Hematopoietic multipotent progenitor cell (in vitro differentiated cells): ENCODE measurements at places on chromosomes 2 and 18.

- DNase-seq: no peak
Observed at GRCh38 chr2:20186855-20187187, 38.1 kb downstream of the SDC1 start.

GRCh38 chr2:174969091-174969734, 36.0 kb downstream of the CHN1 start:
- DNase-seq: no peak

GRCh38 chr18:54783139-54783538, 45.1 kb upstream of the RAB27B start:
- DNase-seq: no peak

DNA sequence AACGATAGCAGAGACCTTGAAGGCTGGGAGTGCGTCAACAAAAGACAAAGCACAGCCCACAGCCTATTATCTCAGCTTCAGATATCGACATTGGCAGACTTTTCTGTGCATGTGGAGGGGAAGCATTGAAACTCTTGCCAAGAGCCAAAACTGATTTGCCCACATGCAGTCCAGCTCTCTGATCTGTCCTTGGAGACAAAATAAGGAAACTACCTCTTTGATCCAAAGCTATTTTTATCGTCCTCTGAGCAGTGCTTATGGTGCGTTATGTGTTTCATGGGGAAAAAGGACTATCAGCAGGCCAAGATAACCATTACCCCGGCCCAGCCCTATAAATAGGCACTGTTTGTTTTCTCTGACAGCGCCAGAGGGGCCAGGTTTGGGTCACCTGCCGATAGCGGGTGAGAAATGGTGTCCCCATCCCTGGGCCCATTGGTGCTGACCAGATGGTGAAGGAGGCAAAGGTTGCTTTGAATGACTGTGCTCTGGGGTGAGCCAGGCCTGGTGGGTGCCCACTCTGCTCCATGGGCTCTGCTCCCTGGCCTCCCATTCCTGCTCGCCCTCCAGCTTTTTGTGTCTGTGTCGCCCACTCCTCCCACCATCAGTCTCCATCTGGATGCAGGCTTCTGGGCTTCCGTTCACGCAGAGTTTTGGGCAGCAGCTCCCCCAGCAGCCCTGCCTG, 176.1 kb upstream of the HS6ST1 start:
- no peak for DNase-seq

DNA sequence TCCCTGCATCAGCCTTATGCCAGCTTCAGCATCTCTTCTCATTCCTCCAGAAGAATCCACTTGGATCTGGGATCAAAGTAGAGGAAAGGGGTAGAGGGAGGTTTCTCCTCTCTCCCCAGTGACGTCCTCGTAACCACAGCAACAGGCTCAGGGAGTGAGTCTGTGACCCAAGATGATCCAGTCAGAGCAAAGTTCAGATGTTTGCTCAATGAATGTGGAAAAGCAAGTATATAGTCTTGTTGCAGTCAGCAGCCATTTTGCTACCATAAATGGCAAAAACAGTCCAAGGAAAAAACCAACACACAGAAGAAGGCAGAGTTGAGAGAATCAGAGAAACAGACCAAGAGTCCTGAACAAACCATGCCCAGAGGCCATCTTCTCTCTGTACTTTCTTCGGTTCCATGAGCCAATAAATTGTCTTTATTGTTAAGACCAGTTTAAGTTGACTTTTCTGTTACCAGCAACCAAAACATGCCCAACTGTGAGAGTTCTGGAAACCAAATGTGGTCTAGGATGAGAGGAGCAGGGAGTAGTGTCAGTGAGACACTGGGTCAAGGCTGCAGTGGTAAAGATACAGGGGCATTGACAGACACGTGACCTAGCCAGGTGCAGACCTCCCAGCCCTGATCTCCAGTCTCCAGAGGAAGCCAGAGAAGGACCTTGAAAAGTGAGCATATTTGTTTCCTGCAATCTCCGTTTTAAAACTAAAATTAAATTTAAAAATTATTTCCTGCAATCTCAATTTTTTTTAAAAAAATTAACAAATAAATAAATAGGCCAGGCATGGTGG, 3.2 kb upstream of the CXCR1 start:
- no peak for DNase-seq

- no peak for DNase-seq
Observed at GRCh38 chr2:10549195-10549594, 101.1 kb upstream of the ODC1 start.

DNA sequence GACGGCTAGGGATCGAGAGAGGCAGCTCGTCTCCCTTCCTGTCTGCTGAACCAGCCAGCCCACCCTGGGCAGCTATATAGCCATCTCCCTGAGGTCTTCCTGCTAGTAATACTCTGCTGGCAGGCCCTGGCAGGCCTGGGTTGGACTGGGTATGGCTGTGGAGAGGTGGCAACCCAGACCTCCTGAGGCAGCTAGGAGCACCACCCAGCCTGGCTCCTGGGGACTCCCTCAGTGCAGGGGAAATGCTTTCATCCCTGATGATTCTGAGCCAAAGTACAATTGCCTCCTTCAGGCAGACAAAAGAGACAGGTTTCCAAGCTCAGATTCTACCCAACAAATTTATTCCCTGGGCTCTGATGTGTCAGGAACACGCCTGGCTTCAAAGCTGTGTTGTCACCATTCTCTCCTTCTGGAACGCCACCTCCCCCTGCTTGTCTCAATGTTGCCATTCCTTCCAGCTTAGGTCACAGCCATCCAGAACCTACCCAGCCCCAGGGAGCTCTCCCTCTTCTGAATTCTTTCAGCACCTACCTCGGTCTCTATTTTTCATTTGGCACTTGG, 4.7 kb upstream of the DNAJB2 start:
- no peak for DNase-seq

DNA sequence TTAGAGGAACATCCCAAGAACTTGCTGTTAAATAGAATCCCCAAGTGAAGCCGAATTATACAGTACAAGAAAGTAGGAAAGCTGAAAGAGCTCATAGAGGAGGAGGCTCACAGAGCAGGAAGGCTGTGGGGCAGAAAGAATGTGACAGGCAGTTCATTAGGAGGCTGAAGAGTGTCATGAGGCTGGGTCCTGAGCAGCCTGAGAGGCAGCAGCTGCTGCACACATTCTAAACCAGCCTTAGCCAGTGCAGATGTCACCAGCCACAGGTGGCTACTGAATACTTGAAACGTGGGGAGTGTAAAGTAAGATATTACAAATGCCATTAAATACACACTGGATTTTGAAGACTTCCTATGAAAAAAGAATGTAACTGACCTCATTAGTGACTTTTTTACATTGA, 490.2 kb upstream of the KLHL29 start:
- no peak for DNase-seq

DNA sequence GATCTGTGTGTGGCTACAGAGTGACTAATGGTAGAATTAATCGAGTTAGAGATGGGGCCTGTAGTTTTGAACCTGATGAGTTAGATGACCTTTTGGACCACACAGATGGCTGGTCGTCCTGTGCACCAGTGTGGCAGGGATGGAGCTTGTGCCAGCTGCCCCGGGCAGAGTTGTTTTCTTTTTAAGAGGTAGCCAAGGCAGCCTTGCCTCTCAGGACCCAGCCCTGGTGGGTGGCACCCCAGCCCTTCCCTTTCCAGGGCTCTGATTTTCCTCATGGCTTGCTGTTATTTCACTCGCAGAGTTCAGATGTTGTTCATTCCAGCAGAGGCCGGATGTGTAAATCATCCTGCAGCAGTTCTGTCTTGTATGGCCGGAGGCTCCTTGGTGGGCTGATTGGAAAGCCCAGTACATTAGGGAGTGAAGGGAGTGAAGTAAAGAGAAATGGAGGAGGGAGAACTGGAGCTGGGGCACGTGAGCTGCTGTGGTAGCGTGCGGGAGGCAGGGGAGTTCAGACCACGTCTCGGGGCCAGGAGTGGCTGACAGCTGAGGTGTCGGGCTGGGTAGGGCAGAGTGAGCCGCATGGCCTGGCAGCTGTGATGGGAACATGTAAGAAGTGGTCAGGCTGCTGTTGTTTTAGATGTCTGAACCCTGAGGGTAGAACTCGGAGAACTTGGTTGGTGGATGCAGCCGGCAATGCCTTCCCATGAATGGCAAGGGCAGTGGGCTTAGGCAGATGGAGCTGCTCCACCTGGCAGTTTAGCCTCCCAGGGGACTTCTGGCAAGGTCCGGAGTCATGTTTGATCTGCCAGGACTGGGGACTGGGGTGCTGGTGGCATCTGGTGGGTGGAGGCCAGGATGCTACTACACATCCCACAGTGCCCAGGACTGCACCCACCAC, 28.8 kb downstream of the ASAP2 start:
- DNase-seq: no peak

GRCh38 chr2:75135776-75136400, 63.4 kb downstream of the TACR1 start:
- DNase-seq: no peak

DNA sequence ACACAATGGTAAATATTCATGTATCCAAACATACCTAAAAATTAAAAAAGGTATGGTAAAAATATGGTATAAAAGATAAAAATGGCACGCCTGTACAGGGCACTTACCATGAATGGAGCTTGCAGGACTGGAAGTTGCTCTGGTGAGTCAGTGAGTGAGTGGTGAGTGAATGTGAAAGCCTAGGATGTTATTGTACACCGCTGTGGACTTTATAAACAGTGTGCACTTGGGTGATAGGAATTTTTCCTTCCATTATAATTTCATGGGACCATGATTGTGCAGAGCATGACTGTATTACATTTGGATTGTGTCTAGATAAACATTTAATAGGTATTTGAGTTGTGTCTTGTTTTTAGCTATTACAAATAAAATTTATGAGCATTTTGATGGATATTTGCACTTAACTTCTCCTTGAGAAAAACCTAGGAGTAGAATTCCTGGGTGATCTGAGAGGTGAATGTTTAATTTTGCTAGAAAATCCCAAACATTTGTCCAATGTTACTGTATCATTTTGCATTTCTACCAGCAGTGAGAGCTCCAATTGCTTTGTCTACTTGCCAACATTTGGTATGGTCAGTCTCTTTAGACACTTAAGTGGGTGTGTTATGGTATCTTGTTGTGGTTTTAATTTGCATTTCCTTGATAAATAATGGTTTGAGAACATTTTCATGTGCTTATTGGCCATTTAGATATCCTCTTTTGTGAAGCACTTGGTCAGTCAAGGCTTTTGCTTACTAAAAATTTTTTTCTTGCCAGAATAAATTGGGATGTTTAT, 81.7 kb downstream of the BCL2L11 start:
- no peak for DNase-seq
